GDM1 (cell line): ENCODE measurements at places on chromosomes 2 and 18.

GRCh38 chr2:48089644-48090043 lies 183.3 kb upstream of the FBXO11 start:
- no peak for DNase-seq

- DNase-seq, result no peak
Measured at GRCh38 chr18:408367-408766, 92.1 kb downstream of the COLEC12 start.

GRCh38 chr2:230453006-230453405 lies 37.0 kb downstream of the SP100 start:
- DNase-seq, result no peak

- no peak for DNase-seq
Measured at GRCh38 chr2:27721335-27721734, 50.2 kb upstream of the MRPL33 start.

- no peak for DNase-seq
Measured at GRCh38 chr2:101478181-101479001, 3.5 kb upstream of the RFX8 start.

DNA sequence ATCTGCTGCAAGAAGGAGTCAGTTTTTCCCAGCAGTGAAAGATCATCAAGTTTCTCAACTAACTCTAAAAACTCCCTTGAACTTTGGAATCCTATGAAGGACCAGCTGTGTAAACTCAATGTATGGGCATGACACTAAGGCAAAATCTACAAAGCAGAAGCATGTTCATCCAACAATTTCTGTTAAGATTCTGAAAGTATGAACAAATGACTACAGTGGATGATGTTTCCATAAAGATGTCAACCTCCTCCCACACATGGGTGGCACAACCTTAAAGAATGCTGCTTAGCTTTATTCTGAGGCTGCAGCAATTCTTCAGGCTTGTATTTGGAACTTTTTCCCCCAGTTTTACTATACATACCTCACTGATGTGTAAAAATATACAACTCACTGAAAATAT lies 47.2 kb downstream of the WDR33 start:
- DNase-seq, result no peak

DNA sequence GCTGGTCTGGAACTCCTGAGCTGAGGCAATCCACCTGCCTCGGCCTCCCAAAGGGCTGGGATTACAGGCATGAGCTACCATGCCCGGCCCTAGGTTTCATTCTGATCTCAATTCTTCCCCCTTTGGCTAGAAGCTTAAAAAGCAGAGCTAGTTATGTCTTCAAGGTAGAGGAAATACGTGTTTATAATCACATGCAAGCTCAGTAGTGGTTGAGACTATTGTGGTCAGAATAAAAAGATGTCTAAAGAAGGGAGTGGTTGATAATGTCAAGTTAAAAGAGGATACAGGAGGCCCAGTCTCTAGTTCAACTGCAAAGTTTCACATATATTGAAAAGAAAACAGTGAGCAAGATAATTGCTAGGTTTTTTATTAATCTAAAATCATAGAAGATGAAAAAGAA lies 807.8 kb upstream of the ACVR2A start:
- no peak for DNase-seq
